ENCODE measurements at places on chromosomes 13 and 19.

DNA sequence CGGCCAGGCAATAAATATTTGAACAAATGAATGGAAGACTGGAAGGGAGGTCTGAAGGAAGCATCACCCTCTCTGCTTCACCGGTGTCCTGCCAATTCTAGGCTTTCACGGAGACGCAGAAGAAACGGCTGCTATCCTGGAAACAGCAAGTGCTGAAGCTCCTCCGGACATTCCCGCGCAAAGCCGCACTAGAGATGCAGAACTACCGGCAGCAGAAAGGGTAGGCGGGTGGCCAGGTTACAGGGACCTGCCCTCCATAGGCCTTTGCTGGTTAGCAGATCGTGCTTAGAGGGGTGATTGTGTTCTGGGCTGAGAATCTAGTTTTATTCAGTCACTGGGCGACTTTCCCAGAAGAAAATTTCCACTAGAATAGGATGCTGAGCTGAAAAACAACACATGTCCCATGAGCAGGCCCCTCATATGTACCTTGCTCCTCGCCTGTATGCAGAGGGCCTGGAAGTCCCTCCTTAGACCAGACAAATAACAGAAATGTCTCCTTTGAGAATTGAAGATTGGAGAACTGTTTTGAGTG, 11.0 kb downstream of the PAF1 start:
- DNase-seq: no peak

DNA sequence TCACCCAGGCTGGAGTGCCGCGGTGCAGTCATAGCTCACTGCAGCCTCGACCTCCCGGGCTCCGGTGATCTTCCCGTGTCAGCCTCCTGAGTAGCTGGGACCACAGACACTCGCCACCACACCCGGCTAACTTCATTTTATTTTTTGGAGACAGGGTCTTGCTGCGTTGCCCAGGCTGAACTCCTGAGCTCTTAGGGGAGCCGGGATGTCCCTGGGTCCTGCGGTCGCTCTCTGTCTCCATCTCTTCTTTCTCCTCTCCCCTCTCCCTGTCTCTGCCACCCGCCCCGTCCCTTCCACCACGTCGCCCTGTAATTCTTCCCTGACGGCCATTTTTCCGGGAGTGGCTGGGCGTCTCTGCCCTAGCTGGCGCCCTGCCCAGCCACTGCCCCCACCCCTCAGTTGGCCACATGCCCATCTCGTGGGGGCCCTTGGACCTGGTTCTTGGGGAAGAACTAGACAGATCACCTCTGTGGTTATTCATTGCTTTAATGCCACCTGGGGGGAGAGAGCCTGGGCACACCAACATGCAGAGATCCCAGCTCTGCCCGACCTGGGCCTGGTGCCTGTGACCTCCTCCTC, 18.9 kb downstream of the ARID3A start:
- DNase-seq: no peak

- DNase-seq: no peak
Measured at GRCh38 chr13:83714236-83714635, 168.0 kb downstream of the SLITRK1 start.

DNA sequence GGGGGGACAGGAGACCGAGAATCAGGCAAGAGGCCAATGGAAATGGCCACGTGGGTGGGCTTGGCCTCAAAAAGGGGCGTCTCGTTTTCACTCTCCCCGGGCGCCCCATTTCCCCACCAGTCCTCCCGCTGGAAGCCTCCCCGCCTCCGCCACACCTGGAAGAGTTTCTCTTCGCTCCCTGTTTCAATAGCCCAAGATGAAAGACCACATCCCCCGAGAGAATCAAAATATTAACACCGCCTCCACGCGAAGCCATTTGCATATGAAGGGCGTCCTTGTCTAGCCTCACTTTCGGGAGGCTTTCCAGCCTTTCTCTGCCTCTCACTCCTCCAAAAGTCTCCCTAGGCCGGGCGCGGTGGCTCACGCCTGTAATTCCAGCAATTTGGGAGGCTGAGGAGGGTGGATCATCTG, 691 bp upstream of the OLFM2 start:
- DNase-seq: no peak

DNA sequence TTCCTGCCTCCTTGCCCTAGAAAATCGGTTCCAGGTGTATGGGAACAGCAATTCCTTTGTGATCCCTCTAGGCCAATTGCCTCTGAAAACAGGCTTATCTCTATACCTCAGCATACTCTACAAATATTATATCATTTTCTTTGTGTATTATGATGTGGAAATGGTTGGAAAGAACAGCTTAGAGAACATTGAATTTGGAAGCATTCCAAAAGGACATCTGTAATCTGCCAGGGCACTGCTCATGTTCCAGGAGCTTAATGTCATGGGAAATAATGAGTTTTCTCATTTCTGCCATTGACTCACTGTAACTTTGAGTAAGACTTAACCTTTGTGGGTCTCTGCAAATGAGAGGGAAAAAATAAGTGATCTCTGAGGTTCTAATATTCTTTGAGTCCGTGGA, 147.3 kb downstream of the UFM1 start:
- DNase-seq: no peak

DNA sequence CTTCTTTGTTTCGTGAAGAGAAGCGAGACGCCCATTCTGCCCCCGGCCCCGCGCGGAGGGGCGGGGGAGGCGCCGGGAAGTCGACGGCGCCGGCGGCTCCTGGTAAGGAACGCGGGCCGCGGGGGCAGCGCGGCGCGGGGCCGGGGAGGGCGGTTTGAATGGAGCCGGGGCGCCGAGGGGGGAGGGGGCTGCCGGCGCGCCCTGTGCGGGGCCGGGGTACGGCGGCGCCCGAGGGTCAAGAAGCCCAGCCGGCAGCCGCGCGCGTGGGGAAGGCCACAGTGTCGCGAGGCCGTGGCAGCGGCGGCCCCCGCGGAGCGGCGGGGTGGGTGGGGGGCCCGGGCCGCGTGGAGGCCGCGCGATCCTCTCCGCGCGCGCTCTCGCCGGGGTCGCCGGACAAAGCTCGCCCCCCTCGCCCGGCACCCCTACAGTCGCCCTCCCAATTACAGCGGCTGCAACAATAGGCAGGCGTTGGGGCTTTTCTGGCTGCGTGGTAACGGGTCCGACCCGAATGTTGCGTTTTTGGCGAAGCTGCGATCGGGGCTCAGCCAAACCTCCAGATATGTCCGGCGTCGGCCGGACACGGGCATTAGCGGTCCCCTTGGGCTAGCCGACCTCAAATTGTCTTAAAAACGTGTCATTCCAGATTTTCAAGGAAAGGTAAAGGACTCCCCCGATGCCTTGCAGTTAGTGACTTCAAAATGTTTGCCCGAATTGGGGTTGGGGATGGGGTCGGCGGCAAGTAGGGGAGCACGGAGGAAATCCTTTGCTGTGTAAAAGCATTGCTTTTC, 437 bp downstream of the SMARCA4 start:
- DNase-seq: peak; percentile 41

DNA sequence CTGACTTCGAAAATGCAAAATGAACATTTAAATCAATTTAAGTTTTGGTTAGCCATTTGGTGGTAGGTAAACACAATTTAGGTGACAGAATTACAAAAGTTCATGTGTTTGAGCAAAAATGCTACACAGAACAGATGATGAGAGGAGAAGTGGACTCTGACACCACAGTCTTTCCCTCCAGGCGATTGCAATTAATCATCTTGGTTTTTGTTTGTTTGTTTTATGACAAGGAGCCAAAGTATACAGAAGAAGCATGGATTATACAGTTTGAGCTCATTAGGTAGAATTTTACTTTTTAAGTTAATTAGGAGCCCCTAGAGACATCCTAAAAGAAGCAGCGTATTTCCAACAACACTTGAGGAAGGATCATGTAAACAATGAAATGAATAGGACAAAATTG, 49.3 kb upstream of the FREM2 start:
- no peak for DNase-seq

GRCh38 chr13:97435323-97435722, 1.4 kb downstream of the RAP2A start:
- DNase-seq: no peak

- no peak for DNase-seq
Measured at GRCh38 chr19:2700660-2701360, 1.7 kb downstream of the GNG7 start.

DNA sequence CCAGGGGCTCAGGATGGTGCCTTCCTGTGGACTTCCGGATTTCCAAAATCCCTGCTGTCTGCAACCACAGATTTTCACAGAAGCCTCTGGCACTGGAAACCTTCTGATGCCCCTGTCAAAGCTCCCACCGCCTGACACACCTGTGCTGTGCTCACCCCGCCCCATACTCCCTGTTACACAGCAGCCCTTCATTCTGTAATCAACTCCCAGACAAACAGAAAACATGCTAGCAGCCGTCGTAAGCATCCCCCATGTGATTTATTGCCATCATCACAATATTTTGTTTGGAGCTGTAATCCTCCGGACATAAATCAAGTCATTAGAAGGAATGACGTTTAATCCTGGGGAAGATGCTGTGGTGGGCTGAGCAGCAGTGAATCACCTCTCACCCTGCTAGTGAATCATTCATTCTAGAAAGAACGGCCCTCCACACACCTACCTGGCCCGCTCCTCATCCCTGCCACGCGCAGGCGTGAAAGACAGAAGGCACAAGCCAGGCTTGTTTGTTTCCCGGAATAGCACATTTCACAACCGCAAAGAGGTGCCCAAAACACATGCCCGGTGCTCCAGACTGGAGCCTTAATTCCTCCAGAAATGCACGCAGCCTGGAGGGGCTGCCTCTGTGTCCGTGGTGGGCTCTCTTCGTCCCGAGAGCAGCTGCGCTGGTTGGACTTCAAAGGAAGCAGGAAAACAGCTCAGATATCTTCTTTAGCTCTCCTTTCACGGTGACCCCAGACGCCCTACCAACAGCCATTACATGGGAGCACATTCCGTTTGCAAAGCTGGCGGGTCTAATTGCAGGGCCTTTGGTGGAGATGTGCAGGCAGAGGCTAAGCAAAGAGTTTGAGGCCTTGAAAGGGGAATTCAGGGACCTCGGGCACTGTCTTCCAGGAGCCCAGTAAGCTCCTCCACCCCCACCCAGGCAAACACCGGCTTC, 41.3 kb upstream of the KCTD15 start:
- no peak for DNase-seq

- no peak for DNase-seq
Measured at GRCh38 chr19:17264641-17264979, at the start of gene USHBP1. Gene USHBP1 (minus strand): TSS chr19:17264745. CDS start chr19:17264299, 446 bp downstream.

- no peak for DNase-seq
Measured at GRCh38 chr13:78841358-78841963, 182.5 kb upstream of the OBI1 start.

DNA sequence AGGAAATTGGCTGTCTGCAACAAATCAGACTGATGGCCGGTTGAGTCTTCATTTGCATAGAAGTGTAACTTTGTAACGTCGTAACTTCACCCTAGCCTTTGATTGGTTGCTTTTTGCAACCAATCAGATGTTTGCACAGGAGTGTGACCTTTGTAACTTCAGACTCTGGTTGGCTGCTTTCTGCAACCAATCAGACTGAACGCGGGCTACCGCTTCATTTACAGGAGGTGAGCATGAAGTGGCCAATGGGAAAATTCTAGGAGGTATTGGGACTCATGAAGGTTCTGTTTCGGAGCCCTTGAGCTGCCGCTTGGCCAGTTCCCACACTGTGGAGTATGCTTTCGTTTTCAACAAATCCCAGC, 441 bp upstream of the ZNF559 start:
- no peak for DNase-seq

DNA sequence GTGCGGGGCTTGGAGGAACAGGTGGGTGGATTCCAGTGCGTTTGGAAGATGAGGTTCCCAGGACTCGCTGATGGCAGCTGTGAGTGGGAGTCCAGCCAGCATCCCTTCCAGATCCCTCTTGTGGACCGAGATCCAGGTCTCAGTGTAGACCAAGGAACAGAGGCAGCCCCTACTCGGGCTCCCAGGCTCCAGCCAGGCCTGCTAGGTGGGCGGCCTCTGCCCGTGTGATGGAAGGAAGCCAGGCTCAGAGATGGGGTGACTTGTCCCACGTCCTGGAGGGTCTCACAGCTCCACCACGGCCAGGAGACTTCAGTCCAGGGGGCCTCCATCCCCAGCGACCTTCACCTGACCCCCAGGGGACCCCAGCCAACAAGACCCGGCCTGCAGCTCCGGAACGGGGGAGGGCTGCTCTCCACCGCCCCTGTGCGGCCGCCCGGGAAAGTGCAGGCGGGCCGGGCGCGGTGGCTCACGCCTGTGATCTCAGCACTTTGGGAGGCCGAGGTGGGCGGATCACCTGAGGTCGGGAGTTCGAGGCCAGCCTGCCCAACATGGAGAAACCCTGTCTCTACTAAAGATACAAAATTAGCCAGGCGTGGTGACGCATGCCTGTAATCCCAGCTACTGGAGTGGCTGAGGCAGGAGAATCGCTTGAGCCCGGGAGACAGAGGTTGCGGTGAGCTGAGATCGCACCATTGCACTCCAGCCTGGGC, 729 bp upstream of the MADCAM1 start:
- DNase-seq: peak; percentile 55

DNA sequence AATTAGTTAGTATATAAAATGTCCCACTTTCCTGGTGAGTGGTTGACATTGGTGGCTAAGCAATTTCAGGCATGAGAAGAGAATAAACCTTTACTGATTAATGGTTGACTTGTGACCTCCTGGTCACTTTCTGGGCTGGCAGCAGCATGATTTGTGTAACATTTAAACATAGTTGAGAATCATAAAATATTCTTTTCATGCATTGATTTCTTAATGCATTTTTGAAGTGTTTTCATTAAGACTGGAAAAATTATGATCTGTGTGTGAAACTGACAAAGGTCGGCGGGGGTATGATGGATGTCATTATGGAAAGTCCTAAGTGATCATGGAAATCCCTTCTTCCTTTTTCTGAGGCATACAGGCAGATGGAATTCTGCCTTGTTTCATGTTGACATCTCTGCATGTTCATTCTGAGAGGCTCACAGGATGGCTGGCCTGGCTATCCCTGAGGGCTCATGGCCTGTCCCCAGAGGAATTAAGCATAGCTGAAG, 98.7 kb upstream of the RNF113B start:
- DNase-seq: no peak

GRCh38 chr19:31146015-31146414, 203.2 kb downstream of the TSHZ3 start:
- no peak for DNase-seq

DNA sequence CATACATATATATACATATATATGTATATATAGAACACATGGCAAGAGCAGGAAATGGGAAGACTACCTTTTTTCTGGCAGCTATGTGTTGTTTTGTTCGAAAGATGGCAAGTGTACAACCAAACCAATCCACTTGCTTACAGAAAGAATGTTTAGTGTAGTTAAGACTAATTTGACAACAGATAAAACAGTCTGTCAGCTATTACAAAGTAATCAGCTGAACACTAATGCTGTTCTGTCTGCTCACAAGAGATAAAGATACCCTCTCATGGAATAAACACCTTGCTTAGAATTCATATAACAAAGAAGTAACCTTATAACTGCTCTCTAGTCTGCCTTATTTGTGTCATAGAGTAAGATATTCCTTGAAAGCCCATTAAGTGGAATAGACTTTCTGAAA, 858 bp upstream of the KCNRG start:
- no peak for DNase-seq

Data from natural killer cell (primary cell).